ENCODE measurements at places on chromosomes 4 and X.

DNA sequence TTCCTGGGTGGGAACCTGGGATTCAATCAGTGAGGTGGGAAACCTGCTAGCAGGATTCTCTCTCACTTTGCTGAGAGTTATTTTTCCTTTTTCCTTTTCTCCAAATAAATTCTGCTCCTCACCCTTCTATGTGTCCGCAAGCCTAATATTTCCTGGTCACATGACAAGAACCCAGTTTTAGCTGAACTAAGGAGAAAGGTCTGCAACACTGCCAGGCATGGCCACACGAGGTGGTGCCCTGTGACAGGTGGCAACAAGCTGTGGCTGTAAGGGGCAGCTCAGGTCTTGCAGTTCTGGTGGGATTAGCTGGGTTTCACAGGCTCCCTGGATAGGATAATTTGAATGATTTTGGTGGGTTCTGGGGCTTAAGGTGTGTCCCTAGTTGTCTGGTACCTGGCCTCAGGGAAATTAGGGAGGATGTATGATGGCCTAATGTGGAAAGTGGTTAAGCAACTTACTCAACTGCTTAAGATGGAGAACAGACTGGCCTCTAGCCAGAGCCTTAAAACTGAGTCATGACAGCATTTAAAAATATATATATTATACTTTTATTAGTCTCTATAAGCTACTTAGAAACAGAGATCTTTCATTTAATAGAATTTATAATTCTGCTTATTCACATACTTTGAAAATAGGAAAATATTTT, 215.0 kb downstream of the IL15 start:
- no peak for DNase-seq

DNA sequence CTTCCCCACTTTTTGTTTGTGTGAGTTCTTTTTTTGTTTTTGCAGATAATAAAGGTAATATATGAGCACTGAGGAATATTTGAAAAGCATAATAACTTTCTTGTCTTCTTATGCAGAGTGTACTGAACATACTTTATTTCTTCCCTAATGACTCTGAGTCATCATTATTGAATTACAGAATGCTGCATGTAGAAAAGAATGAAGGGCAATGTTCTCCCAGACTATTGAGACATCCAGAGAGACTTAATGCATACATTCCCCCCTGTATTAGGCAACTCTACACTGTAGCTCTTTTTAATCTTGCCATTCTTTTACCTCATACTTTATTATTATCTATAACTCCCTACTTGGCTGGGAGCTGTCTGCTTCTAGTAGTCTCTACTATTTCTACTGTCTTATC, 240.5 kb upstream of the ANKRD50 start:
- DNase-seq = no peak

DNA sequence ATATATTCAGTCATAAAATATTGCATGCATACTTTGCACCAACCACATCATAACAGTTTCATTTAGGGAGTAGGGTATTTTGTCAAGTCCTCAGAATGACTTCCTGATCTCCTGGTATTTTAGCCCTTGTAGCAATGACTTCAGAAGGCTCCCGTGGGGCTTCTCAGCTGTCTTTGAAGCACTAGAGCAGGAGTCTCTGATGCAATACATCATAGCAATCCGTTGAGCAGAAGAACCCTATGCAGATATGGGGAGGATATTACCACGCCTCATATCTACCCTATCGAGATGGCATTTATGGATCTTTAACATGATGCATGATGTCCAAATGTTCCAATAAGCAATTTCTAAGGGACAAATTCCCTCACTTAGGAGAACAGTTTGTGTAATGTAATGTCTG, 373.7 kb upstream of the FTHL17 start:
- DNase-seq = no peak

DNA sequence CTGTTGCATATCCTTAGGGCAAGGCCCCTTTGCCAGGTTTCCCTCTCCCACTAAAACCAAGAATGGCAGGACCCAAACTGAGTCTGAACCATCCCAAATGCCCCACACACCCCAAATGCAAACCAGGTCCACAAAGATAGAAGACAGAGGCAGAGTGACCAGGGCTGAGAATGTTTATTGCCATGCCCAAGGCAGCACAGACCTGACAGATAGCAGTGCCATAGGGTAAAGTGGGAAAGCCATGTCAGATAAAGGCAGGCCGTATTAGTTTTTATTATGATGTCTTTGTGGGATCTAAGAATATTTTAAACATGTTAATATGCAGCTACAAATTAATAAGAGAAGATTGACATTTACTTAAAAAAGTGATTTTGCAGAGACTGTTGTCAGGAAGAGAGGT, 29.6 kb upstream of the MND1 start:
- DNase-seq = no peak

DNA sequence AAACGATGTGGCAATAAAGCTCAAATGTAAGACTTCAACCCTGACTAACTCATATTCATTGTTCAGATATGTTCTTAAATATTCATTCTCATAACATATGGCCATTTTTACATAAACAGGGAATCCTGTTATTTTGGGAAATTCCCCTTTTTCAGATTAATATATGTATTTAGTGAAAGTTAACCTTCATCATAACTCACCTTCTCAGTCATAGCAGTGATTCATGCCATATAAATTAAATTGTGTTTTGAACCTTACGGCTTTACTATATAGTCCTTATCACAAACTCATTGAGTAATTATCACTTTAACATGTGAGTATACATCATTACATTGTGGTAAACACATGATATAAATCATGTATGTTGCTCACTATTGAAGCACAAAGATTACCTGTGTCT, 392.5 kb upstream of the TRAM1L1 start:
- no peak for DNase-seq

DNA sequence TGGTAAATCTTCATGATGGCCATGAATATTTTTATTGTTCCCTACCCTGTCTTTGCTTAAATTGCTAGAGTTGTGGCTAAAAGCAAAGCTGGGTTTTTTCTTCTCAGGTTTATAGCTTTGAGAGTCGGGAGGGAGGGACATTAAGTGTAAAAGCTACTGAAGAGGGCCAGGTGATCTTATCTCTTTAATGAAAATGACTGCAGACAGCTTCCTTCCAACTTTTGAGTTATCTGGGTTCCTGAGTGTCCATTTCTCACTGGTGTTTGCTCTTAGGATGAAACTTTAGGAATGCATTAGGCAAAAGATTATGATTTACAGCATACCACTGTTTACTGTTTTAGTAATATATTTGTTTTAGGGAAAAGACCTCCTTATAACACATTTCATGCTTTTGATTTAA, 187.7 kb downstream of the SHROOM3 start:
- DNase-seq = no peak

GRCh38 chr4:86660401-86660800, 66.3 kb downstream of the PTPN13 start:
- DNase-seq = no peak

DNA sequence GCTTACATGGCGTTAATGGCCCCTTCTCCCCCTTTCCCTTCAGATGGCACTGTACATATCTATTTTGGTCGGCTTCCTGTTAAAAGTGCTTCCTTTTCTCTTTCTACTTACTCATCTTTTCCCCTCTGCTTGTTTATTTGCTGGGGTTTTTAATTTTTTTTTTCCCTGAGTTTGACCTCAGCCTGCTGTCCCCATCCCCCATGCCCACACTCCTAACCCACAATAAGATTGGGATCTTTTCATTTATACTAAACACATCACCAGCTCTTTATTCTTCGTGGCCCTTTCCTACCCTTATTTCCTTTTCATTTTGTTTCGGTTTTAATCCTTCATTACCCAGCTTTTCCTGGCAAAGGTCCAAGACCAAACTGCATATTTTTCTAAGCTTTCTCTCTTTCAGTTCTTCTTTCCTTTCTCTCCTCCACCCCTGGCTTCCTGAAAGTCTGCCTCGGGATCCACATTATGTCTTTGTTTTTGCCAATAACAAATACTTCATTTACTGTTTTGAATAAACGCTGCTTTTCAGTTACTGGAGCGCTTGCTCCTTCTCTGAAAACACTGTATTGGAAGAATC, 152.0 kb upstream of the USP9X start:
- no peak for DNase-seq

GRCh38 chr4:1402516-1403091, 3.6 kb downstream of the NKX1-1 start:
- no peak for DNase-seq

GRCh38 chr4:5166377-5166776, 115.1 kb downstream of the STK32B start:
- DNase-seq = no peak

DNA sequence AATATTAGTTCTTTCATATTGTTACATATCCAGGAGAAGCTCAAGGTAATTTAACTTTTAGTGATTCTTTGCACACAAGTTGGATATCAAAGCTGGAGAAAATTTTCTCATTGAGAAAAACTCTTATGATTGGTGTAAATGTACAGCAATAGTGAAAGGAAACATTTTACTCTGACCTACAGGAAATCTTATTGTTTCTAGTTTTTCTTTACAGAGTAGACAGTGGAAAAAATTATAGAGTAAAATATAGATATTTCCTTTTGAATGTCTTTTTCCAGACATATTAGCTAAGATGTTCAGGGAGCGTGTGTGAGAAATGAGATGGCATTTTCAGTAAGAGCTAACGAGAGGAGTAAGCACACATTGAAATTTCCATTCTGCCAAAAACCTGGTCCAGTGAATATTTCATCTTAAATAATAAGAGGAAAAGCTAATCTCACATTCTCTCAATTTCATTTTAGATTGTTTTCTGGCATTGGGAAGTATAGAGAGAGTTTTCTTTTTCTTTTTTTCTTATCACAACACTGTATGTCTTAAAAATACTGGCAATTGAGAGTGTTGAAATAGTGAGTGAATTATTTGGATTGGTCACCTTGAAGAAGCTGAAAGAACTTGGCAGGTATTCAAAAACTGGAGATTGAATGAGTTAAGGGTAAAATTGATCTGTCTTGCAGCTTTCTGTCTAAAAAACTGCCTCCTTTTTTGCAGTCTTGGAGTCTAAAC, 15.6 kb upstream of the ATP8A1 start:
- no peak for DNase-seq

DNA sequence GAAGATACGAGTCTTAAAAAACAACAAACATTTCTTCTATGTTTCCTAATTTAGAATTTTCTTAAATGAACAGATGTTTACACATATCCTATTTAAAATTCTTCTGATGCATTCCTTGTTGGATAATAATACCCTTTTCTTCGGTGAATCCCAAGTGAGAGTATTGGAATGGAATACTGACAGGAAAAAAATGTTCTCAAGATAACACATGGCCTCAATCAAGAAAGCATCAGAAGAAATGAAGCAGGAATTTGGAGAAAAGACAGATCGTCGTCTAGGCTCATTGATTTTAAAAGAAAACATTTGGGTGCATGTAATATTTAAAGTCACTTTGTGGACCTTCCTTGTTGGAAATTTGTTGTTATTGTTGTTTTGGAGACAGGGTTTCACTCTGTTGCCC, 196.9 kb upstream of the ANK2 start:
- no peak for DNase-seq

Measured in DMS 273 treated with DMSO at 0.1 percent for 48 hours (cell line).